ENCODE measurements at places on chromosomes 6 and 20.

- DNase-seq, result no peak
Observed at GRCh38 chr6:2978923-2979322, 7.6 kb upstream of the SERPINB6 start.

DNA sequence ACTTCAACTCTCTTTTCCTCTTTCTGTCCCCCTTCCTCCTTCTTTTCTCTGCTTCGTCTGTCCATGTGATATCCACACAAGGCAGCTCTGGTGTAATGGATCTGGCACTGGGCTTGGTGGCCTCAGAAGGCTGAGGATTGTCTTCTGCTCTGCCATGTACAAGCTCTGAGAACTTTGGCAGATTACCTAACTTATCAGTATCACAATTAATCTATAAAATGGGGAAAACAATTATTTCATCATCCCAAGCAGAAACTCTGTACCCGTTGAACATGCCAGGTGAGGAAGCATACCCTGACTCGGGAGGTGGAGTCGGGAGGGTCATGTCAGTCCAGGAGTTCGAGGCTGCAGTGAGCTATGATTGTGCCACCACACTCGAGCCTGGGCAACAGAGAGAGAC lies 10.6 kb downstream of the RNF144B start:
- no peak for DNase-seq

DNA sequence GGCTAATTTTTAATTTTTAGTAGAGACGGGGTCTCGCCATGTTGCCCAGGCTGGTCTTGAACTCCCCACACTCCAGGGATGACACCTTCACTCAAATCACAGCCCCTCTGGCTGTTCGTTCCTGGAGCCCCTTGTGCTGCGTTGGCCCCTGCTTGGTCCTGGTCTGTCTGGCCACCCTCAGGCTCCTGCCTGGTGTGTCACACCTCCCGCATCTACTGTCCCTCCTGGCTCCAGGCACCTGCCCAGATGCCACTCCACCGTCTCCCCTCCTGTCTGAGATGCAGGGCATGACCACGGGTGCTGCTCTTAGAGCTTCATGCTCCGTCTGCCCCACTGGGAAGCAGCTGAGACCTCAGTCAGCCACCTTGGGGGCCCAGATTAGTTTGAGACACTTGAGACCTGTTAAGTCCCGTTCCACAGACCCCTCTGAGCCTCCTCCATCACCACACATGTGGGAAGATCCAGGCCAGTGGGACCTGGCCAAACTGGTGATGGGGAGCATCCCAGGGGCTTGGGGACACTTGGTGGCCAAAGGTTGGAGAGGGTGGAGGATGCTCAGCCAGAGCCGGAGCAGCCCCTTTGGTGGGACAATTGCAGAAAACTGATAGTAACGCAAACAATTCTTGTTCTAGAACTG lies 21.9 kb upstream of the NPBWR2 start:
- DNase-seq, result no peak

- no peak for DNase-seq
Observed at GRCh38 chr6:42185597-42185996, 9.2 kb downstream of the GUCA1B start.

DNA sequence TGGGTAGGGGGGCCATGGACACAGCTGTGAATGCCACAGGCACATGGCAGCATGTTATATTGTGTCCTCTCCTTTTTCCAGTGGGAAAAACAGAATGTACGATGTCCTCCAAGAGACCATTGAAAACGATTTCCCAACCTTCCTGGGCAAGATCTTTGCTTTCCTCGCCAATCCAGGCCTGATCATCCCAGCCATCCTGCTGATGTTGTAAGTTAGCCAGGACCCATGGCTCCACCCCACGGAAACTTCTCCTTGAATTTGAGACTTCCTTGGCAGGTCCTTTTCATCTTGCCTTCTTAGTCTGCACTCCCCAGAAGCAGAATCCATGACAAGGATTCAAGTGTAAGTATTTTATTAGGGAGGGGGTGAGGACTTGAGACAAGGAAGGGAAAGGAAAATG lies 28.2 kb upstream of the NOP56 start:
- DNase-seq, result no peak

DNA sequence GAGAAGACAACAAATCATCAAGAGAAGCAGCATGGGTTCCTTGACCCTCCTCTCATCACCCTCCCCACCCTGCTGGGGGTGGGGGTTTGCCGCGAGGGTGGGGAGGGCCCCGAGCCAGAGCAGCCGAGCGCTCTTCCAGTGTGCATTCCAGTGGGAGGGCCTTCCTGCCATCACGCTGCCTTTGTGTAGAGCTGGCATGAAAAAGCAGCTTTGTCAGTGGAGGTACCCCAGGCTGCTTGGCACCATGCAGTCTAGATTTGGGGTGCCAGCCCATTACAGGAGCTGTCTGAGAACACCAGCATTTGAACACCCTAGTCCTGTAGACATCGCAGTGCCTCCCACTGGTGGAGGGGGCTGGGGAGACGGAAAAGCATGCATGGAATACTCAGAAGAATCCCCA lies 12.2 kb downstream of the BAK1 start:
- DNase-seq, result peak; percentile 53

GRCh38 chr6:149263321-149263720 lies 54.2 kb upstream of the TAB2 start:
- no peak for DNase-seq

DNA sequence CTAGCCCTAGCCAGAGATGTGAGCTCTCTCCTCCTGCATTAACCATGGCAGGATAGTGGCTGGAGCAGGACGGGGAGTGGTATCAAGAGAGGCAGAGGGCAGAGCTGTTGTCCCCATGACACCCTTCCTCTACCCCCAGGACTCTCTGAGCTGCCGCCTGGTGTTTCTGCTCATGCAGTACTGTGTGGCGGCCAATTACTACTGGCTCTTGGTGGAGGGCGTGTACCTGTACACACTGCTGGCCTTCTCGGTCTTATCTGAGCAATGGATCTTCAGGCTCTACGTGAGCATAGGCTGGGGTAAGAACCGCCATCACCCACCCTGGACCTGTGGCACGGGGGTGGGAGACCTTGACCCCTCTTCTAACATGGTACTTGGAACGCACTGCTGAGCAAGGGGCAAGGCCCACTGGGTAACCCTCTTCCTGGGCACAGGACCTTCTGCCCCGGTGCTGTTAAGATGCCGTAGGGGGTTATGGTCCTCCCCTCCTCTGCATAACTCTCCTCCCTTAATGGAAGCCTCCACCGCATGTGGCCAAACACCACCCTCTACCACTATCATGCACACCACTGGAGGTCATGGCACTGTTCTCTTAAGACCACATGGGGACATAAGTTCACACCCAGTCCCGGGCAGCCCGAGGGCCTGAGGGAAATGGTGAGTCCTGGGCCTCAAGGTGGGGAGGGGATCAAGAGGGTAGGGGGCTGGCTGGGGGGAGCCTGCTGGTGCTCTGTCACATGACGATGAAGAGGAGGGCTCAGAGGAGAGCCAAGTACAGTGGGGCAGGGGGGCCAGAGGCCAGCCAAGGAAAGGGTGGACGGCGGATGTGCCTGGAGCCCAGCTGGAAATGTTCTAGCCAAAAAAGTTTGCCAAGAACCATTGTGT lies 25.1 kb downstream of the GLP1R start:
- no peak for DNase-seq

DNA sequence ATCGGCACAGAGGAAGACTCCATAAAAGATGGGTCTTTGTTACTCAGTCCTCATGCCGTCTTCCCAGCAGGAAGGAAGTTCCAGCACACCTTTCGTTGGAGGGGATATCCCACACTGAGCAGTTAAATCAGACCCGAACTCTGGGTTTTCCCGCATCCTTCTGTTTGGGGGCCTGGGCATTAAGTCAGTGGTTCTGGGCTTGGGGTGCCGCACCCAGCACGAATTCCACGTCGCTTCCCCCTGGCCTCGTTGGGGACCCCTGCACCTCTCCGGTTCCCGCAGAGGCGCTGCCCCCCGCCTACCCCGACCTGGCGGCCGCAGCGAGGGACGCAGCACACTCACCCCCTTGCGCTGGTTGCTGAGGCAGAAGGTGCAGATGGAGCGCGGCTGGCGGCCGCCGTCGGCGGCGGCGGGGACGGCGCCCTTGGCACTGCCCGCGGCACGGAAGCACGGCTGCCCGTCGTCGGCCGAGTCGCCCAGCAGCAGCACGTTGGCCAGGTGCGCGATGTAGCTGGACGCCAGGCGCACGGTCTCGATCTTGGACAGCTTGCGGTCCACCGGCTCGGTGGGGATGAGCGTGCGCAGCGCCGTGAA lies 641 bp downstream of the TCF15 start:
- peak; percentile 13 for DNase-seq

Data from brain (organoid and tissue), 16 donors.